Osteocyte (in vitro differentiated cells): ENCODE measurements at places on chromosomes 7 and 10. TPM values are rescaled to one million over a fixed set of nuclear protein-coding genes. Genes with fewer than 3 reads are reported as not detected.

DNA sequence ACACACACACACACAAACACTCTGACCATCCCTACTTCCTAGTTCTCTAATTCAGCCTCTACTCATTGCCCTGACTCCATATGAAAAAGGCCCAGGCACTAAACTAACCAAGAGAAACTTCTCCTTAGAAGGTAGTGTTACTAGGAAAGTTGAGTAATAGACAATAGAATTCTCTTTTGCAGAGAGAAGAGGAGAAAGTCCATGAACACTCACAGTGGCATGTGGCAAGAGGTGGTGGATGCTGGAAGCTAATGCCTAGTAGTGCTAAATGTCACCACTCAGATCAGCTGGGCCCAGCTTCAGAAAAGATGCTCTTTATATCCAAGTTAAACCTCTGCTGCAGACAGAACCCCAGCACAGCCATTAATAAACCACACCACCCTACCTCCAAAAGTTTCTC is 58.2 kb downstream of the SORBS1 start:
- DNase-seq = no peak

- DNase-seq = no peak
These were observed 19.3 kb downstream of the MYO1G start for GRCh38 chr7:44959433-44959951.

- DNase-seq = no peak
These were observed 100.2 kb downstream of the GNAT3 start for GRCh38 chr7:80411621-80412020.

GRCh38 chr10:123165445-123166072 is 11.4 kb downstream of the BUB3 start:
- no peak for DNase-seq

CPN1 gene
- total RNA-seq = not detected in 2 replicates
